T-helper 1 cell (primary cell): ENCODE measurements at places on chromosomes 5 and 9.

DNA sequence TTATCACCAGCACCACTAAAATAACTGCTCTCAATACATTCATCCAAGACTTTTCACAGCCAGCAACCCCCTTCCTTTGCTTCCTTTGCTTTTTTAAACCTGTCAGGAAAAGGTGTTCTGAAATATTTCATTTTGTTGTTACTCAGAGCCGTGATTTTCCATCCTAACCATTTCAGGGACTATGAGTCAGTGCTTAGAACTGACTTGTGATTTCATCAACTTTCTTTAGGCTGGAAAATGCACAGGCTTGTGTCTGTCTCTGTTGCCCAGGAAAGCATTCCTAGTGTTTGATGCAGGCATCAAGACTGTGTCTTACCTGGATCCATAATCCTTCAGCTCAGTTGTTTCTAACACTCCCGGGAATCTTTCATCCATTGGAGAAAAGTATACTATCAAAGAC, 805.6 kb downstream of the BRINP1 start:
- no peak for DNase-seq

- no peak for DNase-seq
Observed at GRCh38 chr5:89313044-89313443, 430.1 kb upstream of the MEF2C start.

DNA sequence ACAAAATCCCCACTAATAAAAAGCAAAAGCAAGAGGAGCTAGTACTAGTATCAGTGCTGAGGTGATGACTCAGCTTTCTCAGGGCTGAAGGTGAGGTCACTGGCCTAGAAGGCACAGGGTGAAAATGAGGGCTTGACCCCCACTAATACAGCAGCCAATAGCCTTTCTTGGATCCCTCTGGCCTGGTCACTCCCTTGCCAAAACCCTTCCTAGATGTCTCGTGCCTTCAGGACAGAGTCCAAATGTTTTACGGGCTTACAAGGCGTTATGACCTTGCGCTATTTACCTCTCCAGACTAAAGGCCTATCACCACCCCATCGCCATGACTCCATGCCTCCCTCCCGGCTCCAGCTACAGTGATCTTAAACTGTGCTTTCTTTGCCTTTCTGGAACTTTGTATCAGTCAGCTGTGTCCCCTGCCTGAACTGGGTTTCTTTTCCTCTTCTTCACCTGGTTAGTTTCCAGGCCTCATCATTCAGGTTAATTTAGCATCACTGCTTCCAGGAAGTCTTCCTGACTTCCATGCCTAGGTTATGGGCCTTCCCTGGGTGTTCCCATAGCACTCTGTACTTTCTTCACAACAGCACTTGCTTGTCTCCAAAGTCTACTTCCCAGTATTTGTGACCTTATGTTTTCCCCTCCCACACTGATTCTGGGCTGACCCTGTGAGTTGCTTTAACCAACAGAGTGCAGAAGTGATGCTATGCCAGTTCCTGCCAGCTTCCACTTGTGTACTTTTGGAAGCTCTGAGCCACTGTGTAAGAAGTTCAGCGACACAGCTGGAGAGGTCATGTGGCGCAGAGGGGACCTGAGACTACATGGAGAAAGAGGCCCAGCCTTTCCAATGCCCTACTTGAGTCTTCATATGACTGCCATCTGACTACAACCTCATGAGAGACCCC, 4.2 kb upstream of the DELE1 start:
- no peak for DNase-seq

DNA sequence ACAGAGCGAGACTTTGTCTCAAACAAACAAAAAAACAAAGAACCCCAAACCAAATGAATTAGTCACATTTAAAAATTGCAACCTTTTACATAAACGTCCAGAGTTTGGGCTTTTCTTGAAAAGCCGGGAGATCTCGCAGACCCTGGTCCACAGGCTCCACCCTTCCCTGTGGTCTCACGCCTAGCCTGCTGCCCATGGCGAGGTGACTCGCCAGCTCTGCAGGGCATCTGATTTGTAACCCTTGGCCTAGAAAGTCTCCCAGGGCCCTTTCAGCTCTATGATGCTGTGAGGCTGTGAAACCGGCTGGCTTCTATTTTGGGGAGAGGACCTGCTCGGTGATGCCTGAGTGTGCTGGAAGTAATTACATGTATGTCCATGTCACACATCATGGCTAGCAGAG, 44.7 kb upstream of the PHYKPL start:
- DNase-seq = no peak

- no peak for DNase-seq
Observed at GRCh38 chr5:149837680-149838269, 106.8 kb downstream of the PDE6A start.

DNA sequence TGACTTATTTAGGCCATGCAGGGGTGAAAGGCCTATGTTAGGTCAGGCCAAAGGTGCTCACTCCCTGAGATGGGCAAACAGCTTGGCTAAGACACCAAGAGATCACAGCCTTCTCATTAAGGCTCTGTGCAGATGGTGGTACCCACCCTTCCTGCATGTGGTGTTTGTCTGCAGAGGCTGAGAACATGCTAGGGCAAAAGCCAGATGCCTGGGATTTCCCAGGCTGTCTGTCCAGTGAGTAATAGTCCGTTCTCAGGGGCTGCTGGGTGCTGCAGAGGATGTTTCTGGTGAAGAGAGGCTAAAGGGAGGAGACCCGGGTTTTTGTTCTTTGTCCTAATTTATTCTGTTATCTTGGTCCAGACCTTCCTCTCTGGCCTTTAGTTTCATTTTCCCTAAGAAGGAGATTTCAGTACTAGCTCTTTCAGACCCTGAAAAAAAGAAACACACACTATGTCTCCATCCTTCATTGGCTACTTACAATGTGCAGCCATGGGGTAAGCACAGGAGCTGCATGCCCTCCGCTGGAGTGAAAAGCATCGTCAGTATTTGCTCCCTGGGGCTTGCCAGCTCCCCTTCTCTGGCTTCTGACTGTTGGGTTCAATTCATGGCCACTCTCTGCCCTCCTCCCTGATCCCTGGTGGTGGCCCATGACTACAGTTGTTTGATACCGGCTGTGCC, 23.4 kb upstream of the GLRA1 start:
- DNase-seq = no peak

GRCh38 chr9:93910598-93910997, 44.6 kb downstream of the BARX1 start:
- no peak for DNase-seq

- no peak for DNase-seq
Observed at GRCh38 chr5:87845734-87846133, 422.9 kb downstream of the TMEM161B start.

- DNase-seq = no peak
Observed at GRCh38 chr5:79011219-79011836, 26.2 kb upstream of the ARSB start.

DNA sequence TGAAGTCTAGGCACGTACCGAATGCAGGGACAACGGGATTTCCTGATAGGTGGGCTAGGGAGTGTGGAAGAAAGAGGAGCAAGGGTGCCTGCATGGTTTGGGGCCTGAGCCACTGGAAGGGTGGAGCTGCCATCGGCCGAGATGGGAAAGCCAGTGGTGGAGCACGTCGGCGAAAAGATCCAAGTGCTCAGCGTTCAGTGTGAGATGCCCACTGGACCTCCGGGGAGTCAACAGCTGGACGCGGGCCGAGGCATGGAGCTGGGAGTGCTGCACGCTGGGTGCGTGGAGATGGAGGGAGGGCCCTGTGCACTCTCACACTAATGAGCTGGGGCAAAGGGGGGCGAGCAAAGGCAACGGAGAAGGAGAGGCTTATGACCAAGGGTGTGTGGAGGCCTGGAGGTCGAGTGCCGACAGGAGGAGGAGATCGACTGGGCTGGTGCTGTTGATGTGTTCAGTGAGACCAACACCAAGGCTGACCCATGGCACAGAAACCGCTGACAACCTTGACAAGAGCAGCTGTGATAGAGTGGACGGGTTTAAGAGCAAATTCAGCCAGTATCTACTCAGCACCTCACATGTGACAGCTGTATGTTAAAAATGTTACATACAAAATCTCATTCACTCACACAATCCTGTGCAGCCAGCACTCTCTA, 85.7 kb downstream of the STK10 start:
- DNase-seq = no peak

DNA sequence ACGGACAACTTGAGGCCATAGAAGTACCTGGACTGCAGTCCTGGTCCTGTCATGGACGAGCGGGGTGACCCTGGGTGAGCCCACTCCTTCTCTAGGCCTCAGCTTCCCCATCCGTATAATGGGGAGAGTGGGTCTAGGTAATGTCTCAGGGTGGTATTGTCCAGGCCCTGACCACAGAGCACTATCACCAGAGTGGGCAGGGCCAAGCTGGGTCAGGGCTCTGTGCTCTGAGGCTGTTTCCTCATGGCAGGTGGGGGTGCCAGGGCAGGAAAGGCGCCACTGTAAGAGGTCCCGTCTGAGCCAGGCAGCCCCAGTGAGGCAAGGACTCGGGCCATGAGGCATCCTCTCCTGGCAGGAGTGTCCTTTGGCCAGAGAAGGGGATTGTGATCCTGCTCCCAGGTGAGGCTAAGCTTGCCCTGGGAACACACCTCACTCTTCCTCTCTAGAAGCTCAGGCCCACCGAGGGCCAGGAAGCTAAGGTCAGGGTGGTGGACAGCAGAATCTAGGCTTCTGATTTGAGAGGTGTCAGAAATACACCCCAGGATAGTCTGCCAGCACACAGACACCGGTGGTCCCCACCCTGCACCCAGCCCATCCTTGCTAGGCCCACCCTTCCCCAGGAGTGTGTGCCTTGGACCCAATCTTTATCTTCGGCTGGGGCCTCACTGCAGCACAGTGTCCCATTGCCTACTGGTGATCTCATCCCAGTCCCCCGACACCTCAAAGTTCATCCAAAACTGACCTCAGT, 1.5 kb upstream of the MYOZ3 start:
- no peak for DNase-seq

DNA sequence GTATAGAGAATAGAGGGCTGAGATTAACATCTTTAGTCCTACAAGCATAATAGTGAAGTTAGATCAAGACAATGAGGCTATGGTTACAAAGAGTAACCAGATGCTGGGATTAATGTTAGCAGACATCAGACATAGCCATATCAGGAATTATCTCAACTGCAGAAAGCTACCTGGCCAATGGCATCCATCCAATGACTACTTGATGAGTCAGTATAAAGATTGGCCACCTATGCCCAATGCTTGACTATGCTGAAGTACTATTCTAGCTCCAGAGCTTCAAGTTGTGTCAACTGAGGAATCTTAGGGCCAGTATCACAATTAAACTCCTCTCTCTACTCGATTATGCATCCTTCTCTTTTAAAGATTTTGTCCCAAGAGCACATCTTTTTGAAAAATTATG, 541.4 kb downstream of the PRELID2 start:
- DNase-seq = no peak

DNA sequence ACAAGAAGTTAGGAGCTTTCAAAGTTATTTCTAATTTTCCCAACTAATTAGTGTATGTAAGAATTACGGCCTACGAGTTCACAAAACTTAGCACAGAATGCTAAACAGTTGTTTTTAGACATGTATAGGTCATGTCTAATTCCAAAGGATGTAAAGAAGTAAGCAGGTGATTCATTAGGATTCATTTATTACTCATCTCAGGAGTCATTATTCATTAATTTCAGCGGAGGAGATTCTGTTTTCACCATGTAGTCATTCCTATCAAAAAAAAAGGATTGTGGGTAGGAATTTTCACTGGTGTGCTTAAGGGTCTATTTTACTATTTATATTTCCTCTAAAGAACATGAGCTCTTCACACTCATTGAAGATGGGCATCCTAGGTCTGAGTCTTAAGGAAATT, 532.2 kb downstream of the ACTL7B start:
- DNase-seq = no peak

DNA sequence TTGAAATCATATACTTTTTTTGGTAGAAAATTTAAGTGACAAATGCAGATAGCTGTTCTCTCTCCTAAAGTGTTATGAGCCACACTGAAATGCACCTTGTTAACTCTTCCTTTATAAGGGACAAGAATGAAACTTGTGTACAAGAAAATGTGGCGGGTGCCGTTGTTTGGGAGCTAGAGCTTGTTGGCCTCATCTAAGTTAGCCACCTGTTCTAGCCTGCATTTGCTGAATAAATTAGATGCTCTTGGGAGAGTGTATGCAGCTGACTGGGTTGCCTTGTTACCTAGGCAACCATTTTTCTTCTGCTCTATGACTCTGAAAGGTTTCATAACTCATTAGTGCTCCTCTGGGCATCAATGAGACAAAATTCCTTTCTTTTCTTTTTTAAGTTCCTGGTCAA, 174.3 kb downstream of the TAF11L14 start:
- no peak for DNase-seq

DNA sequence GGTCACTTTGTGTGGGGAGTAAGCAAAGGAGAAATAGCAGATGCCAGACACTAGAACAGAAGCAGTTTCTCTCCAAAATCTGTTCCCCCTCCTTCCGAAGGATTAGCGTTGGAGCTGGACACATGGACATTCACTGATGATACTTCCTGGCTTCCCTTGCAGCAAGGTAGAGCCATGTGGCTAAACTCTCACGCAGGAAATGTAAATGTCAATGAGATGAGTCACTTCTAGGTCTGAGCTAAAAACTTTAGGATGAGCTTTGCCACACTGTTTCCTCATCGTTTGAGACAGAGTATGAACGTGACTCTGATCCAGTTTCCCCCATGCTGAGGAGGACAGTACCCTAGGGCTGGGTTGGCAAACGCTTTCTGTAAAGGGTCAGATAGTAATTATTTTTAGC, 5.1 kb downstream of the BHMT2 start:
- DNase-seq = no peak

DNA sequence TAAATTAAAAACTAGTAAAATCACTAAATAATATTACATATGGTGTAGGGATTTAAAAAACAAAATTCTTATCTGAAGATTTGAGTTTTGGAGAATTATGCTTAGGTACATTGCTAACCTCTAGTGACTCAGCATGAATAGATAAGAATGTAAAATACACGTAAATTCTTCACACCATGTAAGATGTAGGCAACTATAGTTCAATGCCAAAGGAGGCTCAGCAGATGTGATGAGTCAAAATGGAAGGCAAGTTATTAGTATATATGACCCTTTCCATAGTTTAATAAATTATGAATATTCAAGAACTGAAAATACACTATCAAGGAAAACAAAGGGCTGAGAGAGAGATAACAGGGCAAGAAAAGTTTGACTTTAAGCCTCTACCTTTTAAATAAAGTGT, 79.0 kb downstream of the MRPS30 start:
- peak; percentile 8 for DNase-seq

GRCh38 chr9:91492237-91492636, 68.6 kb upstream of the NFIL3 start:
- DNase-seq = no peak

GRCh38 chr9:80516679-80517078, 944.9 kb downstream of the TLE4 start:
- DNase-seq = no peak

- no peak for DNase-seq
Observed at GRCh38 chr5:58215364-58215763, 244.5 kb downstream of the PLK2 start.

GRCh38 chr5:143755966-143756365, 56.0 kb upstream of the HMHB1 start:
- no peak for DNase-seq

DNA sequence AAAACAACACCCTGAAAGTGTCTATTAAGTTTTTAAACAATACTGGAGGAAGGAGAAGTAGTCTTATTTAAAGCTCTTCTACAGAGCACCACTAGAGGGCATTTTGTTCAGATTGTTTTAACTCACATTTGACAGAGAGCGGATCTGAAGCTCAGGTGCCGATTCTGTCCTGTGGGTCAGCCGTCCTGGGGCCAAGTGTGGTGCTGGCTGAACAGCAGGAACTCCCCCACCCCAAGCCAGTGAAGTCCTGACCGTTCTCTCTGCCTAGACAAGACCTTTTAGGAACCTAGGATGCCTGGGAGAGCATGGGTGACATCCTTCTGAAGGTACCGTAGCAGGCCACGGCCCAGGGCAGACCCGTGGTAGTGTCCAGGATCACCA, 3.9 kb downstream of the EXOC3 start:
- no peak for DNase-seq

GRCh38 chr5:107388141-107388861, 282.4 kb downstream of the EFNA5 start:
- no peak for DNase-seq
